ENCODE measurements at places on chromosomes 12 and 14.

- no peak overlapping the region for H3K4me3 ChIP-seq
- H3K36me3 ChIP-seq = no peaks in the 10 kb centered on the region
- H3K27me3 ChIP-seq = no peaks in the 10 kb centered on the region
- peak overlapping the region; percentile 64 for H3K27ac ChIP-seq
- H3K4me1 ChIP-seq = peaks cover 33% of the 10 kb centered on the region
Measured at GRCh38 chr12:52217223-52217622, 15.8 kb upstream of the KRT7 start.

DNA sequence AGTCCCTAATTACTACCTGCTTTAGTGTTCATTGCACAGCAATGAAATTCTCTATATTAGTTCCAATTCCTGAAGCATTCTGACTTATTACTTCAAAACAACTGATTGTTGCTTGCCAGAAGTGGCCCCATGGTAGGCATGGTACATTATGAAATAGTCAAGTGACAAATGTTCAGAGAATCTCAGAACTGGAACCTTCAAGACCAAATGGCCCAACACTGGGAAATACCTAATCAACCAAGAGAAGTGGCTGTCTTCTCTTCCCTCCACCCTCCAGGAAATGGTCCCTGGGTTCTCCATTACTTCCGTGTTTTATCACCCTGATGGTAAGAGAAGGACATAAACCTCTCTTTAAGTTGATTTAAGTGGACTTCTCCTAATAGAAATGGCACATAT is 49.9 kb downstream of the ITPR2 start:
- H3K27me3 ChIP-seq = no peaks in the 10 kb centered on the region
- no peak for DNase-seq
- no peak overlapping the region for H3K4me3 ChIP-seq
- H3K36me3 ChIP-seq = no peaks in the 10 kb centered on the region
- H3K4me1 ChIP-seq = peaks cover 9% of the 10 kb centered on the region

GRCh38 chr12:96864335-96864734 is 42.7 kb upstream of the NEDD1 start:
- no peak overlapping the region for H3K4me3 ChIP-seq
- no peaks in the 10 kb centered on the region for H3K27me3 ChIP-seq
- no peaks in the 10 kb centered on the region for H3K36me3 ChIP-seq
- H3K4me1 ChIP-seq = no peaks in the 10 kb centered on the region
- no peak for DNase-seq

DNA sequence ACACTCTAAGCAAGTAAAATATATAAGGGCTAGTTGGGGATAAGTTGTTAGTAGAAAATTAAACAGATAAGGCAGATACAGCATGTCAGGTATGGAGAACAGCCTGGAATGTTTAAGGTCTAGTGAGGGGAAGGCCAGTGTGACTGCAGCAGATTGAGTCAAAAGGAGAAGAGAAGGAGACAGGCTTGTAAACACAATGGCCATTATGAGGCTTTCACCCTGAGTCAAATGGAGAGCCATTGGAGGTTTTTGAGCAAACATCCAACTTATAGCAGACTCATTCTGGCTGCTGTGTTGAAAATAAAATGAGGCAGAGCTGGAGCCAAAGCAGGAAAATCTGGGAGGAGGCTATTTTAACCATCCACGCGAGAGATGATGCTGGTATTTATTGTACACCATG is 142.0 kb downstream of the DUSP6 start:
- no peak overlapping the region for H3K27ac ChIP-seq
- no peaks in the 10 kb centered on the region for H3K36me3 ChIP-seq
- DNase-seq = no peak
- H3K4me1 ChIP-seq = peaks cover 4% of the 10 kb centered on the region

DNA sequence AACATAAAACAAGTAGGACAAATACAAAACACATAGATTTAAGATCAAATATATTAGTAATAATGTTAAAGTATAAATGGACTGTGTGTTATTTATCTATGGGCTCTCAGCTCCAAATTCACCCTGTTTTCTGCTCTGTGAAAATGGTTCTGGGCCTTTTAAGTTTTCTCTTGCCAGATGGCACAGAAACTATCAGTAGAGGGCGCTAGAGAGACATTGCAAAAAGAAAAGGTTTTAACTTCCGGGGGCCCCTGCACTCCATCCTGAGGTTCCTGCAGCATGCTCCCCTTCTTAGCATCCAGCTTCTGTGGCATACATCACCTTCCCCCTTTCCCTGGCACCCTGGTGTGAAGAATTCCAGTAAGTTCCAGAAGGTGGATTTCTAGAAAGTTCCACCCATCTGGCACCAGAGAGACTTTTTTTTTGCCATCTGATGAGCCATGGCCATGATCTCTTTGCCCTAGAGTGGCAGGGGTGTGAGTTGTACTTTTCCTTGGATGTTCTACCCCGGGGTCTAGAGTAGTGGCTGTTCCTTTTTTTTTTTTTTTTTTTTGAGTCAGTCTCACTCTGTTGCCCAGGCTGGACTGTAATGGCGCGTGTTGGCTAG is 29.3 kb downstream of the ZCRB1 start:
- DNase-seq = no peak
- H3K4me1 ChIP-seq = no peaks in the 10 kb centered on the region
- no peaks in the 10 kb centered on the region for H3K27me3 ChIP-seq
- no peak overlapping the region for H3K27ac ChIP-seq
- H3K36me3 ChIP-seq = no peaks in the 10 kb centered on the region

GRCh38 chr12:61629702-61630101 is 630.5 kb upstream of the USP15 start:
- no peak overlapping the region for H3K4me3 ChIP-seq
- no peak for DNase-seq
- no peaks in the 10 kb centered on the region for H3K4me1 ChIP-seq

- H3K36me3 ChIP-seq = no peaks in the 10 kb centered on the region
- H3K4me3 ChIP-seq = no peak overlapping the region
- H3K27ac ChIP-seq = no peak overlapping the region
- H3K4me1 ChIP-seq = no peaks in the 10 kb centered on the region
Measured at GRCh38 chr12:30896461-30896860, 30.1 kb upstream of the TSPAN11 start.

DNA sequence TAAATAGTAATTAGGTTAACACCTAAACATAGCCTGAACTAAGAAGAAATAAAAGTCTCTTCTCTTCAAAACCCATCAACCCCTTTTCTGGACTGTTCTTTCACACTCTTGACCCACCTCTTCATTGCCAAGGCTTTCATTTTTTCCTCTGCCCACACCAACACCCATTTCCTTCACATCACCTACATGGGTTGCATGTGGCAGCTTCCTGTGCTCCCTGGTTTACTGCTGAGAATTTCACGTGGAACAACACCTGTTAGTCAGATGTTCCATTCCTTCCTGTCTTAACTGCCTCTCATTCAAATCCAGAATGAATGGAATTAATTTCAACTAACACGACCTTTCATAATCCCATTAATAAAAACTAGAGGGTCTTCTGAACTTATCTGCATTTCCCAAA is 157.3 kb downstream of the BCAT1 start:
- no peak overlapping the region for H3K4me3 ChIP-seq
- H3K36me3 ChIP-seq = no peaks in the 10 kb centered on the region
- H3K27ac ChIP-seq = no peak overlapping the region

DNA sequence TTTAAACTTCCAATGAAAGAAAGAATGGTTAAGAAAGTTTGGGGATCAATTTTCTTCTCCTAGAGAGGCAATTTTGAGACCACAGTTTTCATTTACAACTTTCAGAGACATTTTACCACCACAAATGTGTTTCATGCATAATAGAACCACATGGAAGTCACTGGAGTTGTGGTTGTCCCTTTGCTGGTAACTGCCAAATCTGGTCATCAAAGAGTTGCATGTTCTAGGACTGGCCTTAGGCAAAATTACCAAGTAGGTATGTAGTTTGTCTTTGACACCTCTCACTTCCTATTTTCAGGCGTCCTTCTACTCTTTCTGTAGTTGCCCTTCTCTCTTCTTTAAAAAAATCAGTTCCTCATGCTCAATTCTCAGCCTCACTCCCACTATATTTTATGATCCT is 54.3 kb upstream of the TMX1 start:
- no peak overlapping the region for H3K4me3 ChIP-seq
- peaks cover 6% of the 10 kb centered on the region for H3K4me1 ChIP-seq
- H3K36me3 ChIP-seq = no peaks in the 10 kb centered on the region
- H3K27me3 ChIP-seq = no peaks in the 10 kb centered on the region
- H3K27ac ChIP-seq = no peak overlapping the region

DNA sequence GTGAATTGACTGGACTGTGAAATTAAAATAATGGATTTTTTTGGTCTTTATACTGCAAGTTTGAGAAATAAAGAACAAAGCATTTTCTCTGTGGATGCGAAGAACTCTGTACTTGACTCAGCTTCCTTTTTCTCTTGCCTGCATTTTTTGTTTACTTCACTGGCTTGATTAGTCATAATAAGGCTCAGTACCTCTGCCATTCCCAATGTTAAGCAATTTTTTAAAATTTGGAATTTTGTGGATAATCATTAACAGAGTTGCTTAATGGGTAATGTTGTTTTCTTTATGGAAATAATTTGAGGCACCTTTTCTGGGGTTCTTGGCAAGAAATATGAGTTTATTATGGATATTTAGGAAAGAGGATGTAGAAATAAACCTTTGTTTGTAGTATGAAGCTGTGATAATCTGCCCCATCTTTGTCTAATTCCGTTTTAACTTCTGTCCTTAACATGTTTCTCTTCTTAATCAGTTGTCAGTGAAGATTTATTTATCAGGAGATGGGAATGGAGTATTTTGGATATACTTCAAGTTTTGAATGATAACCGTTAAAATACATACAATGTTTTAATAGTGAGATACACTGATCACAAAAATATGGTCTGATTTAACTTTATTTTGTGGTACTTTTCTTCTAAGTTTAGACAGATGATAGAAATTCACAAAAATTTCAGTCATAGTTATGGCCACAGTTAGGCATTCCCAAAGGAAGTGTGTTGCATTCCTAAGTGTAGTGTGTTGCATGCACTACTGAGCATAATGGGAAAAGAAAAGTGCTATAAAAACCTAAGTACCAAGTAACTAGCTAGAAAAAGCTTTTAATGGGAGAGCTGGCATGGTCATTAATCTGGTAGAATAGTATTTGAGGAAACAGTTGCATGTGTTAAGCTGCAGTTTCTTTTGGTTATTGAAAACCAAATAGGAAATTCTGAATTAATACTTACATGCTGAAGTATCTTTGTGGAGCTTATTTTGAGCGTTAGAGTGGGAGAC is 27.7 kb downstream of the WNK1 start:
- H3K4me1 ChIP-seq = peaks cover 63% of the 10 kb centered on the region
- H3K36me3 ChIP-seq = no peaks in the 10 kb centered on the region
- DNase-seq = no peak

DNA sequence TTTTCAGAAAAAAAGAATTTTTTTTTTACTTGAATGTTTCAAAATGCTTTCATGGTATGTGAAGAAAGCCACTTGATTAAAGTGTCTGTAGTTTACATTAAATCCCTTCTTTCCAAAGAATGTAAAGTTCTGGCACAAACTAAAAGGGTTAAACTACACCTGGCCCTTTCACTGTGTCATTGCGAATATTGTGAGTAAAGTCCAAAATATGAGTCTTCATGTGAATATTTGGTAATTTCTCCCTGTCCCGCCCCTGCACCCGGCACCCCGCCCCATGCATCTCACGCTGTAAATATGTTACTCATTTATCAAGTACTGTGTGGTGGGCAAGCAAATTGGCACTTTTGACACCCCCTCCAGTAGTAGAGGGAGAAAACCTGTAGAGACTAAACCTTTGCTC is 274.7 kb downstream of the TTC6 start:
- H3K4me3 ChIP-seq = no peak overlapping the region
- peaks cover 3% of the 10 kb centered on the region for H3K4me1 ChIP-seq
- no peak for DNase-seq
- H3K27me3 ChIP-seq = no peaks in the 10 kb centered on the region
- no peak overlapping the region for H3K27ac ChIP-seq

DNA sequence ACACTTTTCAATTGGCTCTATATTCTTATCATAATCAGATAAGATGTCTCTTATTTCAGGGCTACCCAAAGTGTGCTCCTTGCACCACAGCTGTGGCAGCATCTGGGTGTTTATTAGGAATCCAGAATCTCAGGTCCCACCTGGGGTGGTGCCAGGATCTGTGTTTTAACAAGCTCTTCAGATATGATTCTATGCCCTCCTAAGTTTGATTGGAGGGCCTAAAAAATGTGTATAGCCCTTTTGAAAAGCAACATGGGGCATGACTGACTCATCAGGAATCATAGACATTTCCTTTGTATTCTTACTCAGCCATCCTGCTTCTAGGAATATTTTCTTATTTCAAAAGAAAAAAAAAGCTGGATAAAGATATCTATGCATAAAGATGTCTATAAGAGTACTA is 103.1 kb downstream of the HELB start:
- no peaks in the 10 kb centered on the region for H3K27me3 ChIP-seq
- DNase-seq = no peak
- no peak overlapping the region for H3K4me3 ChIP-seq
- no peaks in the 10 kb centered on the region for H3K36me3 ChIP-seq

DNA sequence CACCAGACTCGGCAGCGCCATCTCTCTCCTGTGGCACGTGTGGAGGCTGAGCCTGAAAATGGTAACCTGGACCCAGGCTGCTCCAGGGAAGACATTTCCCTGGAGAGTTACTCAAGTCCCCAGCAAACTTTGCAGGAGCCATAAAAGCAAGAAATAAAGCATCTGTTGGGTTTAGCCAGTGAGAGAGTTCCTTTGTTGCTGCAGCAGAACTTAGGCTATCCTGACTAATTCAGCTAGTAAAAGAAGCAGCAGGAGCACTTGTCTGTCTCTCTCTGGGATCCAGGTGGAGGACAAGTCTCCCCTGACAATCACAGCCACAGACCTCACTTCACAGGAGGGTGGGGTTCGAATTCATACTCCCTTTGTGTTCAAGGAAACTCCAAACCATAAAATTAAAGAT is 79.2 kb upstream of the DIO3 start:
- H3K36me3 ChIP-seq = no peaks in the 10 kb centered on the region
- DNase-seq = no peak
- no peaks in the 10 kb centered on the region for H3K4me1 ChIP-seq
- no peak overlapping the region for H3K4me3 ChIP-seq
- no peaks in the 10 kb centered on the region for H3K27me3 ChIP-seq
